ENCODE measurements at places on chromosomes 16 and 17.

DNA sequence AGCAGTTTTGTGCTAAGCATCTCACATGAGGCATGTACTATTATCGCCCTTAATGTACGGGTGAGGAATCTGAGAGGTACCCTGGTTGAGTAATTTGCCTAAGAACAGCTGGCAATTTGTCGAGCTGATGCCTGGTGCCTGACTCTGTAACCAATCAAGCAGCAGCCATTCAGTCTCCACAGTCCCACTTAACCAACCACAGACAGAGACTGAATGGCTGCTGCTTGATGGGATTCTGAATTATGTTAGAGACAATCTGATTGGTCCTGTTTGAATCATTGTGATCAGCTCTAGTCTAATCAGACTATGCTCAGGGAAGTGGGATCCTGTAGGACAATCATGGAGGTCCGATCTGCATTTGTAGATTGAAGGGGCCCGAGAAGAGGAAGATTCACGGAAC is 447.0 kb downstream of the SHISA9 start:
- DNase-seq: no peak

- no peak for DNase-seq
These were observed 36.6 kb upstream of the CARMIL2 start for GRCh38 chr16:67608364-67608763.

- no peak for DNase-seq
These were observed 16.3 kb downstream of the SNX29 start for GRCh38 chr16:11992586-11993524.

- DNase-seq: no peak
These were observed 5.8 kb downstream of the KRTAP29-1 start for GRCh38 chr17:41296846-41297245.

GRCh38 chr17:1709971-1710806 is at the start of gene TLCD2:
Gene TLCD2 (minus strand): TSS chr17:1710377. CDS start chr17:1710242, 135 bp downstream.
- DNase-seq: no peak

GRCh38 chr16:77971306-77972061 is 50.9 kb upstream of the CLEC3A start:
- peak; percentile 38 for DNase-seq

- no peak for DNase-seq
These were observed 31.7 kb upstream of the KCNJ2 start for GRCh38 chr17:70137451-70138230.

DNA sequence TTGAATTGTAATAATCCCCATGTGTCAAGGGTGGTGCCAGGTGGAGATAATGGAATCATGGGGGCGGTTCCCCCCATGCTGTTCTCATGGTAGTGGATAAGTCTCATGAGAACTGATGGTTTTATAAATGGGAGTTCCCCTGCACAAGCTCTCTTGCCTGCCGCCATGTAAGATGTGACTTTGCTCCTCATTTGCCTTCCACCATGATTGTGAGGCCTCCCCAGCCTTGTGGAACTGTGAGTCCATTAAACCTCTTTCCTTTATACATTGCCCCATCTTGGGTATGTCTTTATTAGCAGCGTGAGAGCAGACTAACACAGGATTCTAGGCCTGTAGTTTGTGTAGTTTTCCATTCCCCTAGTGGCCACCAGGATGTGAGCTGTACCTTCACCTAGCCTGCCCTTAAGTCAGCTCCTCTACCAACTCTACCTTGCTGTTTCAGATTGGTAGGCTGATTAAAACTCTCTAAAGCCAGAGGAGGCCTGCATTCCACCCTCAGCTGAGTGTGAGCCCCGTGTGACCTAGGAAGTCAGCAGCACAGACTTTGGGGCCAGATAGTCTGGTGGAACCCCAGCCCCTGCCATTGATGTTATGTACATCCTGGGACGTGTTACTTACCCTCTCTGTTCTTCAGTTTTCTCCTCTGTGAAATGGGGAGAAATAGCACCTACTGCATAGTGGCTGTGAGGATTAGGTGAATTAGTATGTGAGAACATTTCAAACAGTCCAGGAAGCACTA is 252.4 kb upstream of the CACNG5 start:
- DNase-seq: no peak

DNA sequence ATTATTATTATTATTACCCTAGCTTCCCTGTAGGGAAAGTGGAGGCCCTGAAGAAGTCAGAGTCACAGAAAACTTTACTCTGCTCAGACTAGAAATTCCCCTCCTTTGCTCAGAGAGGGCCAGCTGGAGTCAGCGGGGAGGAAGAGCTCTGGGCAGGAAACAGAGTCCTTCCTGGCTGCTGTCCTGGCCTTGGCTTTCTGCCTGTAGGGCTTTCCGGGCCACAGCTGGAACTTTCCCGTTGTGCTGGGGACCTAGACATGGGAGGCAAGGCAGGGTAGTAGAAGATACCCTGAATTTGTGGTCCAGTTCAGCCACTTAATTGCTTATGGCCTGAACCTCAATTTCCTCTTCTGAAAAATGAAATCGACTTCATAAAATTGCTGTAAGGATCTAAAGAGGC is 14.0 kb upstream of the CCL2 start:
- DNase-seq: no peak

- no peak for DNase-seq
These were observed 959 bp downstream of the SSH2 start for GRCh38 chr17:29929006-29929532.

GRCh38 chr16:71255721-71256120 is 25.2 kb upstream of the HYDIN start:
- no peak for DNase-seq

- DNase-seq: no peak
These were observed 592 bp downstream of the GCSH start for GRCh38 chr16:81095653-81095952.
